ENCODE measurements at places on chromosomes 2 and 18.

- DNase-seq: no peak
Measured at GRCh38 chr2:219836647-219837177, 209.3 kb downstream of the SLC4A3 start.

GRCh38 chr2:234374150-234374508, 122.8 kb downstream of the ARL4C start:
- no peak for DNase-seq

- DNase-seq: no peak
Measured at GRCh38 chr18:59057493-59057795, 82.2 kb upstream of the SEC11C start.

- DNase-seq: no peak
Measured at GRCh38 chr2:108285616-108286015, 3.1 kb upstream of the SULT1C2 start.

DNA sequence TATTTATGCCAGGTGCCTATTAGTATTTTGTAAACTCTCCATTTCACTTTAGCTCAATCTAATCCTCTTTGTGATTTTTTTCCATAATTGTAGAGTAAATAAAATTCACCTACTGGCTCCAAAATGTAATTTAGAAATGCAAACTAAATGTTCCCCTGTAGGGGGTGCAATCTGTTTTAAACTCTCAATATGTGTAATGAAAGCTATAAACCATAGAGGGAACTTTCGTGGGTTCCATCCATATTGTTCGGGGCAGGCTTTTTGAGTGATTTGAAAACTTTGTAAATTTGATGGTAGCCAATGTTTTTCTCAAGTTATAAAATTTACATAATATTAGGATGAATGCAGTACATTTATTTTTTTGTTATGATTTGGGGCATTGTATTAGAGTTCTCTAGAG, 49.4 kb downstream of the TSPYL6 start:
- peak; percentile 12 for DNase-seq

DNA sequence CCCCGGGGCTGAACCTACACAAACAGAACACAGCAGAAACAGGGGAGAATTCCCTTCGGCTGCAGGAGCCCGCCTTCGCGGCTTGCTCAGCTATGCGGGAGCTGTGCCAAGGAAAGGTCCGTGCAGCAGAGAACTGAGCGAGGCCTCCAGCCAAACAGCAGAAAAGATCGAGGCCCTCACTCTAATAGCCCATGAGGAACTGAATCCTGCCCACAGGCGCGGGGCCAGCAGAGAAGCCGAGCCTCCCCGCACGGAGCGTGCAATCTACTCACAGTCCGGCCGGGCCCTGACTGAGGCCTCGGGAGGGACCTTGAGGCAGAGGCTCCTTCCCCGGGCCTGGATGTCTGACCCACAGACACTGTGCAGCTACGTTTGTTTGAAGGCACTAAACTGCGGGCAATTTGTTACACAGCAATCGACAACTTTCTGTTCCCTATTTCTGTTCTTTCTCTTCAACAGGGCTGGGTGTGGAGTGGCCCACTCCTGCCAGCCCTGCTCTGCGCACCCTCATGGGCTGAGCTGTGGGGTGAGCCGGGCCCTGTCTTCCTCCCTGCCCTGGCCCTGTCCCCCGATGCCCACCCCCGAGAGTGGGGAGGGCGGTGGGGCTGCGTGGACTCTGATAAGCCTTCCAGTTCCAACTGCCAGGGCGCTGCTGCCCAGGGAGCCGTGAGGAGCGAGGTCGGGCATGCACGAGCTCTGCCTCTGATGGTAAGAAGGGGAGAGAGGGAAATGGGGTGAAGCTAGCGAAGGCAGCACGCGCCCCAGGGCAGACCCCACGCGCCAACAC, 13.7 kb downstream of the HES6 start:
- DNase-seq: no peak

GRCh38 chr2:24973812-24974211, 2.1 kb upstream of the DNAJC27 start:
- DNase-seq: no peak

DNA sequence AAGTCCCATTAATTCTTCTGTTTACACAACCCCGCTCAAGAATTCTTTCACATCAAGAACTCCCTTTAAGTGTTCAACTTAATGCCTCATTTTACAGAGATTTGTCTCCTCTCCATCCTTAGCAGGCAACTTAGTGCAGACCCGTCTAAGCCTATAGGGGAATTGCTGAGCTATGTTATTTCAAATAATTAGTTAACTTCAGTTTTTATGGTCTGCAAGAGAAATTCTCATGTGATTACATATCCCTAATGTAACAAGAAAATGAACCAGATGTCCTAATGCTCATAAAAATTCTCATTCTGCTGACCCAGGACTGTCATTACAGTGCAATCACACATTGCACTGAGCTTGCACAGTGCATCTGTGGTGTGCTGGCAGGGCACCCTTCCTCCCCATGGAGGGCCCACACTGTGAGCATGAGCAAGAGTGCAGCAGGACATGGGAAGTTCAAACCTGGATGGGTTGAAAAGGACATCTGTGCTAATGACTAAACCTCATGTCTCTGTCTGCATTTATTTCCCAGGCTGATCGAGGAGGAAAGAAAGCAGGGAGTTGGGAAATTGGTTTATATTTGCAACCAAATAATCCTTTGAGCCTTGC, 97.1 kb downstream of the COL5A2 start:
- no peak for DNase-seq

- no peak for DNase-seq
Measured at GRCh38 chr2:241814393-241814642, 5.3 kb downstream of the NEU4 start.

DNA sequence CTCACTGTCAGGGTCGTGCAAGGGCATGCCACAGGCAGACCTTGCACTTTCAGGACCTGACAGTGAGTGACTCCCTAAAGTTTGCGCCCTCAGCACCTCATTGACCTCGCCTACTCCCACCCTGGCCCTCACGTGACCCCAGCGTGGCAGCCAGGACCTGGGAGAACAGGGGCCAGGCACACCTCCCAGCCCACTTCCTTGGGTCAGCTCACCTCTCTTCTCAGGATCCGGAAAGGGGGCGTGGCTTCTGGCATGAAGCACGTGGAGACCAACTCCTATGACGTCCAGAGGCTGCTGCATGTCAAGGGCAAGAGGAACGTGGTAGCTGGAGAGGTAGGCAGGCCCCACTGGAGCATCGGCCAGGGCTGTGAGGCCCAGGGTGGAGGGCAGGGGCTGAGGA, 8.8 kb downstream of the VIL1 start:
- no peak for DNase-seq

DNA sequence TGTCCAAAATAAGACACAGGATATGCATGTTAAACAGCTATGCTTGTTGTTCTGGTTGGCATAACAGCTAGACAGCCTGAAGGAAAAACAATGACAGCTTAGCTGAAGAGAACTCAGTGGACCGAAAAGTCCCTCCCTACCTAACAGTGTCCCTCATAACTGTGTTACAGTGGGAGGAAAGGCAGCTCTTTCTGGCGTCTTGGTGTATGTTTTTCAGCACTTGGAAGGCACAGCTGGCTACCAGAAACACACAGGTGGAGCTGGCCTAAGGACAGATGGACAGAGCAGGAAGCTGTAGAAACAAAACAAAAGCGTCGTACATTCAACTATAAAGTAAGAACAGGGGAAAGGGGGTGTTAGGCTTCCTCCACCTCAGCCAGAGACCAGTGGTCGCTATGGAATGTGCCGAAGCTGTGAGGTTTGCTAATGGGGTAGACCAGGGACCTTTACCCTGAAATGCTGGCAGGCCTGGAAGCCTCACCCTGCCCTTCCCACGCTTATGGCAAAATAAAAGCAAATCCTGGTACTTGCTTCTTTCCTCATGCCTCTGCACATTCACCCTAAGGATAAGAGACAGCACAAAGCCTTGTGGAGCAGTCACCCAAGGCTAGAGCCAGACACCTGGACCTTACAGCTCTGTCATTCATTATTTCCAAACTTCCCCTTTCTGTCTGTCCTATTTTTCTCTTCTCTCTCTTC, 103.5 kb upstream of the TRIB2 start:
- no peak for DNase-seq

DNA sequence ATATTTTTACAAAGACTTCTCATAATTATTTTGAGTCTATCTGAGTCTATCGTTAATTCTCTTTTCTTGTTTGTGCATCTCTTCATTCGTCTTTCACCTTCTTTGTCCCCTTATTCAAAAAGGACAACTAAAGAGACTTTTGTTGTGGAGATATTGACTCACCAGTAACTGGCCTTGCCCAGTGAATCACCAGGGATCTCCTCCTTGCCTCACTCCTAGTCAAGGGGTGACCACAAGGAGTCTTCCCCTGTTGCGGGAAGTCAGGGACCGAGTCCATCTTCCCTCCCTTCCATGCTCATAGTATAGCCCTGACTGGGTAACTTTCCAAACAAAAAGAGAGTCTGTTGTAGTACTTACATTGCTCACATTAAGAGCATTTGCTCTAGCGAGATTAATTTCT, 158.9 kb downstream of the NEB start:
- DNase-seq: no peak

- DNase-seq: no peak
Measured at GRCh38 chr2:99989905-99990304, 152.5 kb downstream of the AFF3 start.

- DNase-seq: no peak
Measured at GRCh38 chr2:98467082-98467536, 22.5 kb downstream of the INPP4A start.

DNA sequence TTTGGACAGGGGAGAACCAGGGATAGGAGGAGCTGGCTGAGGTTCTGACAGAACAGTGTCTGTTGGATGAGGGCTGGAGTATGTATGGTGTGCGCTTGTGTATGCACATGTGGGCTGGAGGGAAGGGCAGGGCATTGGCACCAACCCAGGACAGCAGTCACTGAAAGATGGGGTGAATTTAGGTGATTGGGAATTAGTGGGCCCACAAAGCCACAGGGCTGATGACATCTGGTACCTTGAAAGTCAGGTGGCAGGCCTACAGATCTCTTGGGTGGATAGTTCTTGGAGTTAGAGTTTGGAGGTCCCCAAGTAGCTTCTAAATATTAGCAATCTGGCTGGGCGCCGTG, 45.7 kb downstream of the C2orf42 start:
- no peak for DNase-seq

GRCh38 chr2:136255648-136256461, 137.9 kb upstream of the CXCR4 start:
- DNase-seq: no peak

DNA sequence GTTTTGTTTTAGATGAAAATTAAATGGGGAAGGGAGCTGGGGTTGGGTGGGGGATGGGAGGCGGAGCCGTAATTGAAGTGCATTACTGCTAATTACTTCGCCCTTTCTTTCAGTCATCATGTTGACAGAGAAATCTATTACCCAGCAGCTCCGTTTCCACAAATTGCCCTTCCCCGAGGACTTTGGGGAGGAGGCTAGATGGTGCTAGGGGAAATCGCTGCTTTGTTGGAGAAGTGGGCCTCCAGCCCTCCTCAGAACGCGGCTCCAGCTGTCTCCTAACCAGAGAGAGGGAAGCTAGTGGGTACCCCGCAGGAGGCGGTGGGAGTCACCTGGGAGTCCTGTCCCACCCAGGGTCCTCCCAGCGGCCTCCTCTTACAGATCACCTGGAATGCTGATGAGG, 130.9 kb upstream of the MYCN start:
- no peak for DNase-seq

GRCh38 chr18:31577195-31577594, 14.5 kb upstream of the TTR start:
- no peak for DNase-seq

DNA sequence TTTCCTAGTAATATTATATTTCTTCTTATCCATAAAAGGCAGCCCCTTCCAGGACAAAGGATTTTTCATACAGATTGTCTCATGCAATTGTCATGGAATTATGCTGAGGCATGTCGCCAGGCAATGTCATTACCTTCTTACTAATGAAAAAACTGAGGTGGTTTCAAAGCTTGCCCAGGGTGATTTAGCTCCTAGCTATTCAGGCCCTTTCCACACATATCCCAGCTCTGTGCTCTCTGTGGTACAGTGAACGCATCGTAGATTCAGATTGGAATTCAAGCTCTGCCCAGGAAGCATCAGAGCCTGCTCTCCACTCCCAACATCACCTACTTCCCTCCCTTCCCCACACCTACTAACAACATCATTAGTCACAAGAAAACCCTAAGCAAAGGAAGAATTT, 60.1 kb downstream of the ATP8B1 start:
- no peak for DNase-seq

GRCh38 chr2:80429251-80429650, 124.7 kb upstream of the LRRTM1 start:
- no peak for DNase-seq

DNA sequence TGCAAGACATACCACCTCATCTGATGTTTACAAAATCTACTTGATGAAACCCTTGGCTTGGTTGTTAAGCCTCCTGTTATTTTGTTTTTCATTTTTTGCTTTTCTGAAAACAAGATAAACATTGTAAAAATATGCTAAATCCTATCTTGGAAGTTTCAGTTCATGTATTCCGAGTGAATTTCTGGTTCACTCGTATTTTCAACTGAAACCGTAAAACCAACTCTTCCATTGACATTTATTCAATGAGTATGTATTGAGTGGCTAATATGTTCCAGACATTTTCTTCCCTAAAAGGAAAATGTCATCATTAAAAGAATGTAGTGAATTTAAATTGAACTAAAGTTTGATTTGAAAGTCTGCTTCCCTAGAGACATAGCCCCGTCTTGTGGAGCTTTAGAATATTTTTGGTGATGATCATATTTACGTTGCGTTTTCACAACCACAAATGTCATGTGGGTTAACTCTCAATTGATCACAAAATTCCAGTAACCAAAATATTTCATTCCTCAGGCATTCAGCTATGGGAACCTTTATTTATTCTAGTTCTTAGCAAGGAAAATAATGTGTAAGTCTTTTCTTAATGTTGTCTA, 204.2 kb downstream of the MBD2 start:
- DNase-seq: no peak

DNA sequence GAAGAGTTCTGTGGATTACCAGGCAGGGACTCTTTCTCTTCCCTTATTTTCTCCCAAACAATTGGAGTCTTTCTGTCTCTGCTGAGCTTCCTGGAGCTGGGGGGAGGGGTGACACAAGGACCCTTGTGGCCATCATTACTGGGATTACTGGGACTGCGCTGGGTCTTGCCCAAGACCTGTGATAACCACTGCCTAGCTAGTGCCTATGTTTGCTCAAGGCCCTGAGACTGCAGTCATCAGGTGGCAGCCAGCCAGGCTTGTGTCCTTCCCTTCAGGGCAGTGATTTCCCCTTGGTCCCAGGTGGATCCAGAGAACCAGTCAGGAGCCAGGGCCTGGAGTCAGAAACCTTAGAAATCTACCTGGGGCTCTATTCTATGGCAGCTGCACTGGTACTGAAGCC, 355.6 kb downstream of the PARD3B start:
- no peak for DNase-seq

GRCh38 chr18:23619388-23619881, 33.1 kb upstream of the NPC1 start:
- DNase-seq: peak; percentile 3

GRCh38 chr18:74598350-74599001, 806 bp downstream of the ZNF407 start:
- DNase-seq: peak; percentile 67

GRCh38 chr18:41072946-41073345, 882.1 kb upstream of the PIK3C3 start:
- no peak for DNase-seq

- no peak for DNase-seq
Measured at GRCh38 chr18:59715966-59716369, 18.7 kb upstream of the CCBE1 start.
